ENCODE measurements at places on chromosomes 11 and 22. TPM values are rescaled to one million over a fixed set of nuclear protein-coding genes. Genes with fewer than 3 reads are reported as not detected.

LINC01488 gene
- total RNA-seq: not detected

BLID gene
- 0.39 TPM for total RNA-seq

IFITM10 gene
- total RNA-seq: 0.13 TPM

UFD1 gene
- total RNA-seq: 31.2 TPM

ZP1 gene
- total RNA-seq: 1.6 TPM

DBX1 gene
- total RNA-seq: not detected

RIMBP3B gene
- under 0.01 TPM for total RNA-seq

TMEM132A gene
- total RNA-seq: 158 TPM

SYCE3 gene
- total RNA-seq: not detected

CAVIN3 gene
- 114 TPM for total RNA-seq

DUSP8 gene
- total RNA-seq: under 0.01 TPM

DEUP1 gene
- total RNA-seq: not detected

MUC5AC gene
- not detected for total RNA-seq

GALNT18 gene
- total RNA-seq: 0.96 TPM

TECTA gene
- 1.2 TPM for total RNA-seq

RHOG gene
- 27.3 TPM for total RNA-seq

GRAP2 gene
- not detected for total RNA-seq

SDHAF2 gene
- total RNA-seq: 36.4 TPM

SHANK2 gene
- total RNA-seq: 9.2 TPM

MUC15 gene
- not detected for total RNA-seq

ISX gene
- not detected for total RNA-seq

ZNF215 gene
- 0.80 TPM for total RNA-seq

C1QTNF5 gene
- 11.9 TPM for total RNA-seq

CRYBB3 gene
- not detected for total RNA-seq

NCAM1 gene
- 11.4 TPM for total RNA-seq

ABCG4 gene
- 0.26 TPM for total RNA-seq

OR52I2 gene
- not detected for total RNA-seq

MS4A7 gene
- not detected for total RNA-seq

CDC42EP2 gene
- total RNA-seq: 29.7 TPM

ANKK1 gene
- not detected for total RNA-seq

NCAPH2 gene
- total RNA-seq: 16.0 TPM

WNT11 gene
- not detected for total RNA-seq

BDNF gene
- total RNA-seq: 15.6 TPM

LDHAL6A gene
- total RNA-seq: not detected

SLC1A2 gene
- 0.26 TPM for total RNA-seq

SERPIND1 gene
- total RNA-seq: not detected
